ENCODE measurements at places on chromosomes 2 and 18. TPM values are rescaled to one million over a fixed set of nuclear protein-coding genes. Genes with fewer than 3 reads are reported as not detected.

- no peak for DNase-seq
Measured at GRCh38 chr2:72738096-72738495, 87.7 kb downstream of the EXOC6B start.

DNA sequence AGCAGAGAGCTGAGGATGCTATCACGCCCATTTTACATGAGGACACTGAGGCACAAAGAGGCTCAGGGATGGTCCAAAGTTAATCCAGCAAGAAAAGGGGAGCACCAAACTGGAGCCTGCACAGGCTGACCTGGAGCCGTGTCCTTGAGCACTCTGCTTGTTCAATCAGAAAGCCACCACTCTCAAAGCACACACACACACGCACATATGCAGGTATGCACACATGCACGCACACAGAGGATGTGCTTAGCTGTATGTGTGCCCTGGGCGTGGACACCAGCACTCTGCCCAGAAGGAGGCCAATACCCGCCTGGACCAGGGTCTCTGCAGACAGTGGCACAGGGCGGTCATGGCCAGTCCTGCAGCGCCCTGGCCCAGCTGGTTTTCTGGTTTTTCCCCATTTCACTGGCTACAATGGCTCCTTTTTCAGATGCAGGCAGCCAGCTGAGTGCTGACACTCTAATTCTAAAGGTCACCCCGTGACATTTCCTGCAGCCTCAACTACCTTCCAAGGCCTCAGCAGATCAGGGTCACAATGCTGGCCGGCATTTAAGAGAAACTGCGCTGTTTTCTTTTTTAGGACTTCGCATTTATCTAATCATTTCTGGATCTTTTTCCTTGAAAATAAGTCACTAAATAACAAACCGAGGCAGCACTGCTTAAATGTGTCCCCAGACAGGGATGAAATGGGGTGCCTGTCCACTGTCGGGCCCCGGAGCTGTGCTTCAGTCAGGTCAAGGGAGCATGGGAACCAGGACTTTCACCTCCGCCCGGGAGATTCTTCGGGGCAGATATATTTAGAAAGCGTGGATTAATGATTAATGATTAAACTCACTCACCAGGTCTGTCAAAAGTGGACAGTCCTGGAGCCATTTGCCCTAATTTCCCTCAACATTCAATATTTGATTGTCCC, 104.5 kb downstream of the HDAC4 start:
- no peak for DNase-seq

- no peak for DNase-seq
Measured at GRCh38 chr18:76354348-76354747, 140.7 kb downstream of the ZNF516 start.

DNA sequence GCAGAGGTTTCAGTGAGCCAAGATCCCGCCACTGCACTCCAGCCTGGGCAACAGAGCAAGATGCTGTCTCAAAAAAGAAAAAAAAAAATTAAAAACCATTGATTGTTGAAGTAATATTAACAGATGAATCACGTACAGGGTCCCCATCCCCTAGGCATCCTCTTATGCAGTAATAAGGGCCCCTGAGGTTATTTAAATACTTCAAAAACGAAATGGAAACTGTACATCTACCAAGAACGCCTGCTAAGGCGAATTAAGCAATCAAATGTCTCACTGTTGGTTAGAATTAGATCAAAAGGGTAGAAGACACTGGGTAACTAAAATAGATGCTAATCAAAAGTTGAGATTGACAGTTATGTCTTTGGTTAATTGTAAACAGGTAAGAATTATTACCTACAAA, 7.5 kb downstream of the TRABD2A start:
- DNase-seq: no peak

DNA sequence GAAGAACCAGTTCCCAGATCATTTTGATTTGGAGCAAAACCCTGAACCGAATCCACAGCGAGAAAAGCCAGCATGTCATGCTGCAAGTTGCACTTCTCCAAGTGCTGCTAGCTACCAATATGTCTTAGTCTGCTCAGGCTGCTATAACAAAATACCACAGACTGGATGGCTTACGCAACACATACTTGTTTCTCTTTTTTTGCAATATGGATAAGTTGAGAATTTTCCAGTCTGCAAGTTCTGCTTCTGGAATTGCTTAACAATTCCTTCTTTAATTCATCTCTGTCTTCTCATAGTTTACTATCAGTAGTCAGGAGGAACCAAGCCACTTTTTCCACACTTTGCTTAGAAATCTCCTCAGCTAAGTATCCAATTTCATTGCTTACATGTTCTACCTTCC, 105.9 kb upstream of the RBBP8 start:
- no peak for DNase-seq

GRCh38 chr2:167706800-167707199, 540.6 kb downstream of the STK39 start:
- no peak for DNase-seq

The TMEM18 gene
- total RNA-seq: 33.4 TPM

DNA sequence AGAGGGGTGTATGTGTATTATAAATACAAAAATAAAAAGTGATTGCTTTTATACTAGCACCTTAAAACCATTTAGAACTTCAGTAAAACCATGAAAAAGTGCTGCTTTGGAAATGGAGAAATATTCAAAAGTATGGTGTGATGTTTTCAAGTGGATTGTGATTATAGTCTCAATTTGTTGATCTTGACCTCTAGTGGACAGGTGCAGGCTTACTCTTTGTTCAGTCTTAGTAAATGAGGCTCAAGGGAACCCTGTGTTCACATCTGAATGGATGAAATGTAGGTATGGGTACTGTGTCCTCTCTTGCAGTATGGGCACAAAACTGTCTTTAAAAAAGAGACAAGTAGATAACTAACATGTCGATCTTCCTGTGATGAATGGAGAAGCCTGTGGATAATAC, 145.8 kb downstream of the MCFD2 start:
- no peak for DNase-seq

DNA sequence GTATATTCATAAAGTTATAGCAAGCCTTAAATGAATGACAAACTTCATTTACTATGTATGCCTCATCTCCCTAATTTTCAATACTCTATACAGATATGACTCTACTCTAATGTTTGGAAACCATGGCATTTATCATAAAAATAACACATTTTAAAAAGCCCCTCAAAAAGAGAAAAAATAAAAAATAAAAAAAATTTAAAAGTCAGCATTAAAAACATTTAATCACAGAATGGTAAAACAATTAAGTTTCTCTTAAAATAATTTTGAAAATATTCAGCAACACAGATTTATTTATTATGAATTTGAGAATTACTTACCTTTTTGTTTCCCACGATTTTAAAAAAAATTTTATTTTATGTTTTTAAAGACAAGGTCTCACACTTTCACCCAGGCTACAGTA, 65.0 kb upstream of the CDKL4 start:
- no peak for DNase-seq

All from activated T-cell treated with anti-CD3 and anti-CD28 coated beads, Interleukin-2, amount 50 U/mL, for 72 hours (primary cell).